ENCODE measurements at places on chromosomes 6 and 20. TPM values are rescaled to one million over a fixed set of nuclear protein-coding genes. Genes with fewer than 3 reads are reported as not detected.
A peak's percentile ranks its signal among the peaks of the same experiment; 100 is the strongest.

The LRRC73 gene
- under 0.01 TPM for total RNA-seq

The LAMA2 gene
- 13.3 TPM for total RNA-seq

The PCSK2 gene
- not detected for total RNA-seq

The LINC00237 gene
- total RNA-seq, result not detected

DNA sequence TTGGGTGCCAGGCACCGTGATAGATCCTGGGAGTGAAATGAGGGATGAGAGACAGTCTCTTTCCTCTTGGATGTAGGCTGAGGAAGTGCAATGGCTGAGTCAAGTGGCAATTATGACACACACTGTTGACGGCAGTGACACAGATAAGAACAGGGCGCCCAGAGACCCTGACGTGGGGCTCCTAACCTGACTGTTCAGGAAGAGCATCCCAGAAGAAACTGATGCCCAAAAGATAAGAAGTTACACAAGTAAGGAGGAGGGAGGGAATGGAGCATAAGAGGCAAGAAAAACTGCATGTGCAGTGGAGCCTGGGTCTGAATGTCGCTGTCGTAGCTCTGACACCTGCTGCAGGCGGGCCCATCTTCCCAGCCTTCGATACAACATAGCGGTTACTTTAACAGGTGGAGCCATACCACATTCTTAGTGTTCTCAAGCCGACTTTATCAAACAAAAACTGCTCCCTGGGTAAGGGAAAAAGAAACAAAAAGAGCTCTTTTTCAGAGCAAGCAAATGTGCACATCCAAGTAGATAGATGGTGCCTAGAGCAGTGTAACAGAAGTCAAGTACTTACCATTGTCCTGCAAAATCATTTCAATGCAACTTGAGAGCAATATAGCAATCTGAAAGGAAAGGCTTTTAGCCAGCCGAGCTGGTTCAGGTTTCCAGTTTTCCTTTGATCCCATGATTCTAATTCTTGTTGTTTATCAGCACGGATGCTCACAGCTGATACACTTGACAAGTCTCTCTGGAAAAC is 463.9 kb upstream of the JARID2 start:
- H3K4me1 ChIP-seq, result no peaks in the 10 kb centered on the region
- DNase-seq, result no peak
- no peak overlapping the region for H3K27ac ChIP-seq
- H3K4me3 ChIP-seq, result no peak overlapping the region
- no peaks in the 10 kb centered on the region for H3K27me3 ChIP-seq
- no peaks in the 10 kb centered on the region for H3K36me3 ChIP-seq

DNA sequence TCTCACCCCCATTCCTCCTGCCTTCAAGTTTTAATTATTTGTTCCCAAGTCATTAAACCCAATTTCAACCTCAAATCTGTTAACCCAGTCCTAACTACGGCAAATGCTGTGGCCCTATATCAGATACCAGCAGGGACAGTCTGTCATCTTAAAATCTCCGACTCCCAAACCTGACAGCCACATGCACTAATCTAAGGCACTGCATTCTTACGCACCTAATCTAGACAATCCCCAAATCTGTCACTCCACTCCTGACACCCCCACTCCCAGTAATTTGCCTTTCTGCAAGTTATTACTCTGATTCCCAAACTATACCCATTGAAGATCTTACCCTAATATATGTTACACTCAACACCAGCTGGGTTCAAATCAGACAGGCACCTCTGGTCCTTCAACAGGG is 2.5 kb downstream of the MTCH1 start:
- H3K36me3 ChIP-seq, result peaks cover 17% of the 10 kb centered on the region
- DNase-seq, result no peak
- no peak overlapping the region for H3K4me3 ChIP-seq
- H3K4me1 ChIP-seq, result peaks cover 18% of the 10 kb centered on the region

DNA sequence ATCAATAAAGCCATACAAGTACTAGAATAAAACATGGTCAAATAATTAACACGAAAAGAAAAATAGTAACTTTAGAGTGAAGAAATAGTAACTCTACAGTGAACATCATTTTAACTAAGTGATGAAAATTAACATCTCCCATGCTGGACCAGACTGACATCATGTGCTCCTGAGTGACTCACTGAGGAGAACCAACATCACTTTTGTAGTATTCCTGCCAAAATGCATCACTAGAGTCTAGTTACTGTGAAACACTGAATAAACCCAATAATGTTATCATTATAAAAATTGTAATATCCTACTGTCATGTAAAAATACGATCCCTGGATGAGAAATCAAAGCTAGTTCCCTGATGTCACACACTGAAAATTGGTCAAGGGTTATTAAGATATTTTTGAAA is 361.3 kb downstream of the CD109 start:
- H3K4me3 ChIP-seq, result no peak overlapping the region
- DNase-seq, result peak; percentile 64
- no peaks in the 10 kb centered on the region for H3K36me3 ChIP-seq

All from IMR-90 (cell line).